ENCODE measurements at places on chromosomes 3 and 15.

DNA sequence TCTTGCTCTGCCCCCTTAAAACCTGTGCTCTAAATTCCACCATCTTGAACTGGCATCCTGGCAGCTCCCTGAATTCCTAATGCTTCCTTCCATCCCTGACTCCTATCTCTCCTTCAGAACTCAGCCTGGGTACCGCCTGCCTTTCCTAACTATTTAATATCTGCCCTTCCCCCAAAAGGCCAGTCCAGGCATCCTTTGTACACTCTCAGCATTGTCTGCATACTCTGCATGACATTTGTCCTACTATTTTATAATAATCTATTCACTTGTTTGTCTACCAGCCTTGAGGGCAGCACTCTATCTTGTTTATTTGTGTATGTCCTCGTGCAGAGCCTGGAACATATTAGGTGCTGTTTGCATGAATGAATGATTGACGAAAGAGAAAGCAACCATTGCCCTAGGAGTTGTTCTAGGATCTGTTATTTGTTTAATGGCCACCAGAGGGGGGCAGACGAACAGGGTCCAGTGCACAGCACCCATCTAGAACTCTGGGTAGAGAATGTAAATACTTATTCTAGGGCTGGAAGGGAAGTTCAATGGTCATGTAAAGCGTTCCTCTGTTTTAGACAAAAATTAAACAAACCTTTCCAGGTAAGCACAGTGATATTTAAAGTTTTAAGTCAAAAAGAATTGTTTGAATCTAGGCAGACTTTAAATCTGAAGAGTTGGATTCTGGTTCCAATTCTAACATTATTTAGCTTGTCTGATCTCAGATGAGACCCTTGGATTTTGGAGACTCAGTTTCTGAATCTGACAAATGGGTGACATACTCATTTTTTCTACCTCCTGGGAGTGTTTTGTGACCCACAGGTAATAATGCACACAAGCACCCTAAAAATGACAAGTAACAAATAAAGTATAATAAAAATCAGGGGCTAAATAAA is 125.8 kb upstream of the GALNT15 start:
- DNase-seq: no peak

DNA sequence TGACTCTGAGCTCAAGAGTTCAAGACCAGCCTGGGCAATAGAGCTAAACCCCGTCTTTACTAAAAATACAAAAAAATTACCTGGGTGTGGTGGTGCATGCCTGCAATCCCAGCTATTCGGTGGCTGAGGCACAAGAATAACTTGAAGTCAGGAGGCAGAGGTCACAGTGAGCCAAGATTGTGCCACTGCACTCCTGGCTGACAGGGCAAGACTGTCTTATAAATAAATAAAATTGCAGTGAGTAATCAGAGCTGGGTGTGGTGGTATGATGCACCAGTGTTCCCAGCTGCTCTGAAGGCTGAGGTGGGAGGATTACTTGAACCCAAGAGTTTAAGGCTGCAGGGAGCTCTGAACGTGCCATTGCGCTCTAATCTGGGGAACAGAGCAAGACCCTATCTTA is 55.9 kb upstream of the GCNT3 start:
- DNase-seq: no peak

DNA sequence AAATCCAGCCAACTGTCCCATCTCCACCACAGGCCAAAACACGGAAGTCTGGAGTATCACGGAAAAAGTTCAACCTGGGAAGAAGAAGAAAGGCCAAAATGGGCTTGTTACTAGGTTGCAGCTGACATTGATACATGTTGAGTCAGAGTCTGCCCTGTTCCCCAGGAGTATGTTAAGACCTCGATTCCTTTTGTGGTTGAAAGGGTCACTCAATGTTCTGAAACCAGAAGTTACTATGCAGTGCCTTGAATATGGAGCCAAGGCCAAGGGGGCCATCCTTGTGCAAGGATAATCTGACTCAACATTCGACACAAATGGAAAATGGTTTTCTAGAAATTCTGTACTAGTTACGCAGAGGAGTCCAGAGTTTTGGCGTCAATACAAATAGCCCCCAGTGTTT is 104.2 kb downstream of the DGKG start:
- no peak for DNase-seq

GRCh38 chr15:71434774-71435173 is 319.5 kb downstream of the THSD4 start:
- no peak for DNase-seq

GRCh38 chr3:141129541-141130011 is 78.4 kb downstream of the SPSB4 start:
- DNase-seq: no peak

- no peak for DNase-seq
Observed at GRCh38 chr3:122533931-122534334, 19.2 kb upstream of the KPNA1 start.

DNA sequence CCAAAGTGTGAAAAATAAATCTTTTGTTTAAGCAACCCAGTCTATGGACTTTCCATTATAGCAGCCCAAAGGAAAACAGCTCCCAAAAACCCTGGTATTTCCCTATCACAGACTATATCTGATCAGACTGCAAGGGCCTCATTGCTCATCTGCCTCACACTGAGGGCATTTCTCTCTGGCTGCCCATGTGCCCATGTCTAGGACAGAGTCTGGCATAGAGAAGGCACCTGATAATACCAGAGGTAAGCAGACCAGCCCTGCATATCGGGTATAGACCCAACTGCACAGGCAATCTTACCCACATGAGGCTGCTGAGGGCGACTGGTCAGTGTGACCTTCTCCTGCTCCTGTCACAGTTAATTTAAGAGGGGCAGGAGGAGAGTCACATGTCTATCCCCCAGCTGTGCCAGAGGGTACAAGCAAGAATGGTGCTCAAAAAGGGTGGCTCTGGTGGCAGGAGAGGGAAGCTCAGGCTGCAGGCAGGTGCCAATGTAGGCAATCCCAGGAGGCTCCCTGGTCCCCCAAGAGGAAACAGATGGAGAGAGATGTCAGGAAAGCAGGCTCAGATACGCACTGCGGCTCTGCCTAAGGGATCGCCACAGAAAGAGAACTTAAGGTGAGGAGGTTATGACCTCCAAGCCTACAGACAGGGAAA is 3.1 kb downstream of the CSRNP1 start:
- DNase-seq: peak; percentile 47

DNA sequence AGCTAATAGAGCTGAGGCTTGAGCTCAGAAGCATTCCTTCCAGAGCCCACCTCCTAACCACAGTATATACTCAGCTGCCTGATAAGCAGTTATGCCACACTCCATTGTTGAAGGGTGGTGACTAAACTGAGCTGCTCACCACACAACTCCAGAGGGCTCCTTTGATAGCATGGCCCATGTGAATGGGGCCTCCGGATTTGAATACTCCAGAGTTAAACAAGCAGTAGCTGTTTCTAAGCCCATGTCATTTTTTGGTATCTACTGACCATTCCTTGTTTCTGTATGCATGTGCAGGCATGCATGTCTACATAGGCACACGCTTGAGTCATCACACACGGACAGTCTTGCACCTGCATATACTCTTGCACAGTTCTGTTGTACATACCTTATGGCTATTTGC is 28.9 kb downstream of the IGSF10 start:
- no peak for DNase-seq

GRCh38 chr3:150107429-150108175 is 136.9 kb upstream of the PFN2 start:
- DNase-seq: no peak

DNA sequence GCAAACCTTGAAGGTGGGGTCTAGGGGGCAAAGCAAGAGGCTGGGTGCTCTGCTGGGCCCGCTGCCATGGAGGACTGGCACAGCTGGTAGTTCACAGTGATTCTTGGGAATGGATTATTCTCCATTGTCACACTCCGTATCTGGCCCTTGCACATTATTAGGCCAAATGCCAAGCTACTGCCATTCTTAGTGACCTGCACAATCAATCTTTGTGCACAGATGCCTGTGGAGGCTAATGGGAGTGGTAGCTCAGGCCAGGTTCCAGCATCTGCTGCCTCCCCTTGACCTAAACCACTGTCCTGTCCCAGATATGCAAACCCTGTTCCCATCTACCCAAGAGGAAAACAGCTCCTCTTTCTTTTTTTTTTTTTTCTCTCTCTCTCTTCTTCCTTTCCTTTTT is 67.5 kb downstream of the TIPARP start:
- DNase-seq: no peak

DNA sequence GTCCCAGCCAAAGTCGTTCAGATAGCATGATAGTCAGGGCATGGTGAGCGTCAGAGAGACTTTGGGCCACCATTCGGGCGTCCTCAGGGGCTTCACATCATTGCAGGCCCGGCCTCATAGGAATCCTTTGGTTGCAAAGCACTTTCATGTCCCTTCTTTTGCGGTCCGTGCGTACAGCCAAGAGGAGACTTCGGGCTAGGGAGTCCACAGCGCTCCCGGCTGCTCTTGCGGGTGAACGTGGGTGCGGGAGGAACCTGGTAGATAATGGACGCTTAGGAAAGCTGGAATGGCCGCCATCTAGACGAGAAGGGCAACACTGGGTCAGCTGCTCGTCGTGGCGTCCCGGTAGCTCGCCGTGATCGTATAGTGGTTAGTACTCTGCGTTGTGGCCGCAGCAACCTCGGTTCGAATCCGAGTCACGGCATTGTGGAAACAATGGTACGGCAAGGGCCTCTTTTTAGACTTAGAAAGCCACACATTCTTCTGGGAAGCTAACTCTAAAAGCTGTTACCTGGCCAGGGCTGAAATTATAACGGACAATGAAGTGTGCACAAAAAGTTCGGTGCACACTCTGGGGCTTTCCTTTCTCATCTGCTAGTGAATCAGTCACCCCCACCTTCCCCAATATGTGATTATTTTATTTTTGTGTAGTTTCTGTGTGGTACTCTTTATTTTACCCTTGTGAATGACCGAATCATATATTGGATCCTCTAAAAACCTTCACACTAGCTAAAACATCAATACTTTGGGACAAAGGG is 13.2 kb upstream of the SHF start:
- peak; percentile 66 for DNase-seq

DNA sequence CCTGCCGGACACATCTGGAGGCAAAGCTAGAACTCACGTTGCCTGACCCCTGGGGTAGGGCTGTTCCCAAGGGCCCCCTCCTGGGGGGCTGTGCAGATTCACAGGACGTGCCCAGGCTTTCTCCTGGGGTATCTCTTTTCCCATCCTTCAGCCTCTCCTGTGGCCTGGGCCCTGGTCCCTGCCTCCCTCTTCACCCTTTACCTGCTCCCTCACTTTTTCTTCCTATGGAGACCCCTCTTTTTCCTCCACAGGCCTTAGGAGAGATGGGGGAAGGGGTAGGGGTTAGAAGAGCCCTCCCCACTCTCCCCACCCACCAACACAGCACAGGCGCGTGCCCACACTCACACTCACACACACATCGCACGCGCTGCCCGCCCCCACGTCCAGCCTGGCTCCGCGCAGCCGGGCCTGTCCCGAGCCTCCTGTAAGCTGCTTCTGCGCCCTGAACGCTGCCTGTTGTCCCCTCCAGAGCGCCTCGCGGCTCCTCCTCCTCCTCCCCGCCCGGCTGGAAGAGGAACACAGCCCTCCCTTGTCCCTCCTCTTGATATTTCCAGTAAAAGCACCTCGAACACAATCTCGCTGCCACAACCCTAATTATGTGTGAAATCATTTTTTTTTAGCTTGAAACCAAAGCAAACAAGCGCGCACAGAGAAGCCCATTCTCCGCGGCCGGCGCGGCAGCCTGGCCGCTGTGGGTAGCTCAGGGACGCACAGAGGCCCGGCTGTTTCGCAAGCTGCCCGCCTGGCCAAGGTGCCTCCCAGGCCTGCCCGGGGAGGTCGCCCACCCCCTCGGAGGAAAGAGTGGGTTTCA is 33.9 kb upstream of the ACAN start:
- no peak for DNase-seq
